Stimulated activated effector memory CD8-positive, alpha-beta T cell treated with anti-CD3 and anti-CD28 coated beads, Interleukin-12 subunit alpha, Interleukin-12 subunit beta, amount 100 ng/mL, for 72 hours (primary cell): ENCODE measurements at places on chromosomes 5 and 9.

- DNase-seq: no peak
Measured at GRCh38 chr9:128232528-128233428, 29.6 kb downstream of the DNM1 start.

GRCh38 chr9:88388886-88389605, 802 bp downstream of the SPIN1 start:
- peak; percentile 36 for DNase-seq

- no peak for DNase-seq
Measured at GRCh38 chr9:3179711-3180110, 335.8 kb upstream of the PUM3 start.

DNA sequence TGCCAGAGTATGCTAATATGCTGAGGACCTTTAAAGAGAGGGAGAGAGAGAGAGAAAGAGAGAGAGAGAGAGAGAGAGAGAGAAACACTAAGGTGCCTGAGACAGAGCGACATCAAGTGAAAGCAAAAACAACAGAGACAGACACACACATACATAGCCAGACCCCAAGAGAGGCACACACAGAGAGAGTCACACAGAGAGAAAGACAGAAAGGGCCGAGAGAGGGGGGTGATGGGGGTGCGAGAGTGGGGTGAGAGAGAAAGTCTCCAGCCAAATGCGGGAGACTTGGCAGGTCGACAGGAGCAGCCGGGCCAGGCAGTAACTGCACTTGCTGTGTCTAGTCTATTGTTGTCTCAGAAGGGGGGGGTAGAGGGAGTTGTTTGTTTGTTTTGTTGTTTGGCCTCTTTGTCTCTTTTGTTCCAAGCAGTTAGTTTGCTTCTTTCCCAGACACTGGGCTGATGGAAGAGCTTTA, 30.1 kb upstream of the NFIB start:
- no peak for DNase-seq

DNA sequence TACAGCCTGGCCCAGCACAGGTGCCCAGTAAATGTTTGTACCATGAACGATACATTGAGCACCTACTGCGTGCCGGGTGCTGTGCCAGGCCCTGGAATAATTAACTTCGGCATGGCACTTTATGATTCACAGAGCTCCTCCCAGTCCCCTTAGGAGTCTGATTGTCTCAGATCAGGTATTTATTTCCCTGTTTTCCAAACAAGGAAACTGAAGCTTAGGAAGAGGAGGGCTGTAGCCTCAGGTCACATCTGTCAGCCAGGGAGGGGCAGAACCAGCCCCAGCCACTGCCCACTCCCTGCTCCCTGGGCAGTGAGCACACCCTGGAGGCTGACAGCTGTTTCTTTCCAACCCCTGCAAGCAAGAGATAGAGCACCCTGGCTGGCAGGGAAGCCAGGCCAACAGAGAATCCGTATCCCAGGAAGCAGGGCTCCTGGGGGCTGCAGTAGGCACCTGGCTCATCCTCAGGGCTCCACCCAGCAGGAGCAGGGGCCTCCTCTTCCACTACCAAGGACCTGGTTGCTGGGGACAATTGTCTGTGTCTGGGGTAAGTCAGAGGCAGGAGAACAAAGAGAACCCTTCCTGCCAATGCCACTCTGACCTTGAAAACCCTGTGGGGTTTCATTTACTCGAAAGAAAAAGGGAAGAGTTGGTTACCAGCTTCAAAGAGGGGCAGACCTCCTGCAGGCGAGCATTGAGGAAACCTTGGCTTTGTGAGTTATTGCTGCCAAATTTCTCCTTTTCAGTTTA, 69.0 kb downstream of the DAB2IP start:
- no peak for DNase-seq

GRCh38 chr9:108269371-108269770, 586.4 kb downstream of the ACTL7B start:
- DNase-seq: no peak
